ENCODE measurements at places on chromosomes 13 and 19. TPM values are rescaled to one million over a fixed set of nuclear protein-coding genes. Genes with fewer than 3 reads are reported as not detected.

Gene CYP2F1
- total RNA-seq, result not detected

DNA sequence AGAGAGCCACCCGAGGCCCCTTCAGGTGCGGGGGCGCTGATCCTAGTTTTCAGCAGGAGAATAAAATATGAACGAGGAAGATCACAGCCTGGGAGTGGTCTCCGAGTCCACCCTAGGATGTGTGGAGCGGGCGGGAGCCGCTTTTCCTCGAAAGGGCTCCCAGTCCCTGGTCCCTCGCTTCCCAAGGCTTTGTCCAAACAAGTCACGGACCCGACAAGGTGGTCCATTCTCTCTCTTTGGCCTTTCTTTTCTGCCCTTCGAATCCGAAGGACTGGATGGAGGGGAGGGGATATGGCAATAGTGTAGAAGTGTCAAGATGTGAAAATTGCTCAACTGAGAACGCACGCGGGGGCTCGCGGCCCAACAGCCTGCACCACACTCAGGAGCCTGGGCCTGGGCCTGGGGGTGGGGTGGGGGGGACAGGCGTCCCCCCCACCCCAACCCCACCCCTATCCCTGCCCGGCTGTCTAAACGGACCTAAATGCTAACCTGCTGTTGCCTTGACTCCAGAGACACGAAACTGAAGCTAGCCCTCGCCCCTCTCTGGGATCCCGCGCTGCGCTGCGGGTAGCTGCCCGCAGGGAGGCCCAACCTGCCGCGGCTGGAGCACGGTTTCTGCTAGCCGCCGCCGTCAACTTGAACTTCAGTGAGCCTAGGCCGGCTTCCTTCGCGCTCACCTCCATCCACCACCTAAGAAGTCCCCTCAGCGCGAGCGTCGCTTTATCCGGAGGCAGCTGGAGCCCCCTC lies 7.1 kb downstream of the ZIC2 start:
- H3K27me3 ChIP-seq, result no peaks in the 10 kb centered on the region
- H3K4me3 ChIP-seq, result peak overlapping the region; percentile 95
- peak; percentile 77 for DNase-seq
- peak overlapping the region; percentile 96 for H3K27ac ChIP-seq

- no peak within 1 kb of the TSS for H3K4me3 ChIP-seq
- H3K27me3 ChIP-seq, result no peaks in the 10 kb centered on the region
- H3K27ac ChIP-seq, result no peak within 1 kb of the TSS
- peaks cover 11% of the 10 kb centered on the region for H3K4me1 ChIP-seq
- DNase-seq, result no peak
Observed at GRCh38 chr19:5851302-5851701, at the start of gene FUT3. Gene FUT3 (minus strand): TSS chr19:5851449.

DNA sequence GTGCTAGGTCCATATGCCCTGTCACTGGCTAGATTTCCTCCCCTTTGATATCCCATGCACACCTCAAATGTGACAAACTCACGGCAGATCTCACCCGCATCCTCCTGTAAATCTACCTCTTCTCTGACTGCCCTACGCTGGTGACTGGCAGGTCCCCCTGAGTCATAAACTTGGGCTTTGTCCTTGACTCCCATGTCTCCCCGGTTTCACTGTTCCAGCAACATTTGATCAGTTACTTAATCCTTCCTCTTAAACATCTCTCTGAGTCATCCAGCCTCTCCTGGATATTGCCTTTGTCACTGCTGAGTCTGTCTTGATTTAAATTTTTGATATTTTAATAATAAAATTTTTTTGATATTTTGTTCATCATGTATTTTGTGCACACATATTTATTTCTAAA lies 26.5 kb downstream of the FAM216B start:
- no peak for DNase-seq
- no peaks in the 10 kb centered on the region for H3K27me3 ChIP-seq
- no peaks in the 10 kb centered on the region for H3K4me1 ChIP-seq
- no peak overlapping the region for H3K27ac ChIP-seq

Data from A673 (cell line).